ENCODE measurements at places on chromosomes 1 and 21. TPM values are rescaled to one million over a fixed set of nuclear protein-coding genes. Genes with fewer than 3 reads are reported as not detected.

DNA sequence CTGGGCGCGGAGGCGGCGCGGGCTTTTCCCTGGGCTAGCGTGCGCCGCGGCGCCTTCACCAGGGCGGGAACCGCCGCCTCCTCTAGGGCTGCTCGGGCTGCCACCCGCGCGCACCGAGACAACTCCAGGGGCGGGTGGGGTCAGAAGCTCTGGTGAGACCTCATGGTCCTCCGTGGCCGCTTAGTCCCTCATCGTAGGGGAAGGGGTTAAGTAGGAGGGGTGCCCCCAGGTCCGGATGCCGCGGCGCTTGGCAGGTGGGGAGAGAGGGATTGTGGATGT lies 559 bp downstream of the SERTAD4 start:
- no peaks in the 10 kb centered on the region for H3K36me3 ChIP-seq
- no peak overlapping the region for H3K27ac ChIP-seq
- H3K4me1 ChIP-seq = peaks cover 19% of the 10 kb centered on the region
- H3K27me3 ChIP-seq = no peaks in the 10 kb centered on the region

DNA sequence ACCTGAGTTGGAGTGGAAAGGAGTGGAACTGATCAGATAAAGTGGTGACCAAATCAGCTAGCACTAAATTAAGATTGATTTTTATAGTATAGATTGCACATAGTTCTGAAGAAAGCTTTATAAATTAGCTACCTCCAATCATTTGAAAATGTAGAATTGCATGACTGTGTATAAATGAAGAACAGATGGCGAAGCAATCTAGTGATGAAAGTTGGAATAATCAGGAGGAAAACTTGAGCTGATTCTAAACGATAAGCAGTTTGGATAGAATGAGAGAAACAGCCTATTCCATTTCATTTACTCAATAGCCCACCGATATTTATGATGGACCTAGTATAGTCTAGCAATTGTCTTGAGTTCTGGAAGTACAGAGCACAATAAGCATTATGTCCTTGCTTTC lies 661.5 kb downstream of the PLA2G4A start:
- H3K36me3 ChIP-seq = no peaks in the 10 kb centered on the region
- H3K4me3 ChIP-seq = no peak overlapping the region
- H3K27me3 ChIP-seq = no peaks in the 10 kb centered on the region

GRCh38 chr1:209688746-209689234 lies 13.6 kb downstream of the G0S2 start:
- no peak overlapping the region for H3K4me3 ChIP-seq
- peaks cover 4% of the 10 kb centered on the region for H3K4me1 ChIP-seq
- no peaks in the 10 kb centered on the region for H3K36me3 ChIP-seq
- DNase-seq = no peak
- H3K27me3 ChIP-seq = no peaks in the 10 kb centered on the region

Gene RGS16
- total RNA-seq = 2.7 TPM

Gene OPRD1
- not detected for total RNA-seq

Gene FAM163A
- total RNA-seq = not detected

Gene ERG
- total RNA-seq = 4.1 TPM
